Hippocampal formation (tissue), 2 donors: ENCODE measurements at places on chromosomes 7 and 10.

GRCh38 chr7:50667789-50668226 is 102.6 kb upstream of the DDC start:
- no peak for DNase-seq

- no peak for DNase-seq
Observed at GRCh38 chr10:88408096-88408495, 175.0 kb downstream of the RNLS start.

GRCh38 chr10:44280226-44281014 is 104.5 kb downstream of the CXCL12 start:
- no peak for DNase-seq

- no peak for DNase-seq
Observed at GRCh38 chr10:25522946-25523608, 348.3 kb downstream of the GPR158 start.

DNA sequence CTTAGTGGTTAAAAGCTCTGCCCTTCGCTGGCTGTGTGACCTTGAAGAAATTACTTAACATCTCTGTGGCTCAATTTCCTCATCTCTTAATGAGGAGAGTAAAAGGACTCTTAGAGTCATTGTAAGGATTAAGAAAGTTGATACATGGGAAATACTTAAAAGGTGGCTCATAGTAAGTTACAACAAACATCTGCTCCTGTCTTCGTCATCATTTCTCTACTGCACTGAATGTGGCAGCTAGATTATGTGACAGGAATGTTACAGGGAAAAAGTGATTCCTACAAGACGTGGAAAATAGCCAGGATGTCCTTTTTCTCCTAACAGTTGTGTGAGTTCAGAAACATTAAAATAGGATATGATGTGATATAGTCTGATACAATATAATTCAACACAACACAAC is 184.7 kb downstream of the FRMD4A start:
- DNase-seq = no peak

DNA sequence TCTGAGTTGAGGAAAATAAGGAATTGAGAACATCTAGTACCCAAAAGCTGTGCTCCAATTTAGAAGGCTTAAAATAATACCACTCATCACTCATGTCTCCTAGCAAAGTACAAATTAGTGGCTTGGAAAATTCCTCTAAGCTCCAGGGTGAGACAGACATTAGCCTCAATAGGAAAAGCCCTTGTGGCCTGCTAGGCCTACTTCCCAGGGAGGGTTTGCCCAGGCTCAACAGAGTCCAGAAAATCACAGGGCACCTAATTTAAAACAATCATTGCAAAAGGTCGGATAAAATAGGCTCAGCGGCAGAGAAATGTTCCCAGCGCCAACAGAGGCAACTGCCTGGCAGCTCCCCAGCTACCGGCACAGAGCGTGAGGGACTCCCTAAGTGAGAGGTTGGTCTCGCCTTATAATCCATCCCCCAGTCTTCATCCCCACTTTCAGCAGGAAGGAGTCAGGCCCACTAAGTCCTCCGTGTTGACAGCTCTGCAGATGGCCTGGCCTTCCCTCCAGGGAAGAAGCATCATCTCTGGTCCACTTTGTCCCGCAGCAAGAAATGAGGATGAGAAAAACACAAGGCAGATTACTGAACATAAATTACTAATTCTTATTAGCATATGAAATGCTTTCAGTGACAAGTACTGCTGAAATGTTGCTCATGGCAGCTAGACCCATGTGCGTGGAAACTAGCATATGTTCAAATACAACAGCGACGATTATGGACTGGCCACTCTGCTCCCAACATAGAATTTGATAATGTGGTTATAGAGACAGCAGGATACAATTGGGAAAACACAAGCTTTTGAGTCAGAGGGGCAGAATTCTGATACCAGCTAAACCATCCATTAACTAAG is 1177.7 kb upstream of the AUTS2 start:
- DNase-seq = peak; percentile 26
